ENCODE measurements at places on chromosomes 4 and X.

GRCh38 chr4:150381036-150381435, 200.9 kb upstream of the MAB21L2 start:
- DNase-seq = no peak

- no peak for DNase-seq
Measured at GRCh38 chr4:173194157-173194556, 25.5 kb downstream of the GALNT7 start.

DNA sequence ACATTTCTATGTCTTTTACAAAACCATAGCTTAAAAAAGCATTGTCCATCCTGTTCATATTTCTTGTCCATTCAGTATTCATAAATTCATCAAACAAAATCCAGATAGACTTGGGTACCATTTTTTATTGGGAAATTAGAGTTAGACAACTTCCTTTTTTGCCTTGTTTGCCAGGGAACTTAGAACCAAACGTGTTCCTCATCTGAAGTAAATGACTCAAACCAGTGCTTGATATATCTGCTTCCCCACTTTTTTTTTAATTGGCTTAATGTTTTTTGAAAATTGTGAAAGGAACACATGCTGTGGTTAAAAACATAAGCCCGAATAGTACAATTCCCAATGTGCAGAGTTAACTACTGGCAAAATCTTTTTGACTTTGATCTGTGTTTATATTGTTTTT, 44.2 kb downstream of the DLG3 start:
- DNase-seq = no peak

- no peak for DNase-seq
Measured at GRCh38 chrX:44914532-44915198, 41.7 kb downstream of the KDM6A start.

- DNase-seq = no peak
Measured at GRCh38 chrX:5683996-5684395, 544.7 kb downstream of the NLGN4X start.

- DNase-seq = no peak
Measured at GRCh38 chr4:145316897-145317574, 136.6 kb upstream of the OTUD4 start.

DNA sequence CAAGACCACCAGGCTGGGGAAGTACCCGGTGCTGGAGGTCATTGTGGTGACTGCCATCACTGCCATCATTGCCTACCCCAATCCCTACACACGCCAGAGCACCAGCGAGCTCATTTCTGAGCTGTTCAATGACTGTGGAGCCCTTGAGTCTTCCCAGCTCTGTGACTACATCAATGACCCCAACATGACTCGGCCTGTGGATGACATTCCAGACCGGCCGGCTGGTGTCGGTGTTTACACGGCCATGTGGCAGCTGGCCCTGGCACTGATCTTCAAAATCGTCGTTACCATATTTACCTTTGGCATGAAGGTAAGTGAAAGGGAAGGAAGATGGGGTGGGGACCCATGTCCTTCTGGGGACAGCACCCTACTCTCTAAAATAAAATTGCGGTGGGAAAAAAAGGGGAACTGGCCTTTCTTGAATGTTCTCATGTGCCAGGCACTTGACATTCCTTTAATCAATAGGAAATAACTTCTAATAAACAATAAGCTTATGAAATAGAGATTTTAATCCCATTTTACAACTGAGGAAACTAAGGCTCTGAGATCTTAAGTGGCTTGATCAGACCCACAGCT, 51.6 kb downstream of the CLCN4 start:
- DNase-seq = no peak

DNA sequence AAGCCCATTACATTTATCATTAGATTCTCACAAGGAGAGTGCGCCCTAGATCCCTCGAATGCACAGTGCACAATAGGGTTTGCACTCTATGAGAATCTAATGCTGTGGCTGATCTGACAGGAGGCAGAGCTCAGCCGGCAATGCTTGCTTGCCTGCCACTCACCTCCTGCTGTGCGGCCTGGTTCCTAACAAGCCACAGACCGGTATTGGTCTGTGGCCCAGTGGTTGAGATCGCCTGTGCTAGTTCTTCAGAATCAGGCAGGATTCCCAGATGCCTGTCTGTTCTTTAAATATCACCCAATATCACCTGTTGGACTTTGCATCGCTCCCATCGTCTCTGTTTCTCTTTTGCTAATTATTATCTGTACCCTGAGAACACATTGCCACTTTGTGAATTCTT, 14.0 kb downstream of the DSPP start:
- DNase-seq = no peak

GRCh38 chr4:173436149-173436579, 37.2 kb upstream of the SCRG1 start:
- no peak for DNase-seq

GRCh38 chr4:102529977-102530376, 28.8 kb downstream of the NFKB1 start:
- no peak for DNase-seq

- peak; percentile 53 for DNase-seq
Measured at GRCh38 chrX:101415180-101416145, 7.4 kb downstream of the HNRNPH2 start.

DNA sequence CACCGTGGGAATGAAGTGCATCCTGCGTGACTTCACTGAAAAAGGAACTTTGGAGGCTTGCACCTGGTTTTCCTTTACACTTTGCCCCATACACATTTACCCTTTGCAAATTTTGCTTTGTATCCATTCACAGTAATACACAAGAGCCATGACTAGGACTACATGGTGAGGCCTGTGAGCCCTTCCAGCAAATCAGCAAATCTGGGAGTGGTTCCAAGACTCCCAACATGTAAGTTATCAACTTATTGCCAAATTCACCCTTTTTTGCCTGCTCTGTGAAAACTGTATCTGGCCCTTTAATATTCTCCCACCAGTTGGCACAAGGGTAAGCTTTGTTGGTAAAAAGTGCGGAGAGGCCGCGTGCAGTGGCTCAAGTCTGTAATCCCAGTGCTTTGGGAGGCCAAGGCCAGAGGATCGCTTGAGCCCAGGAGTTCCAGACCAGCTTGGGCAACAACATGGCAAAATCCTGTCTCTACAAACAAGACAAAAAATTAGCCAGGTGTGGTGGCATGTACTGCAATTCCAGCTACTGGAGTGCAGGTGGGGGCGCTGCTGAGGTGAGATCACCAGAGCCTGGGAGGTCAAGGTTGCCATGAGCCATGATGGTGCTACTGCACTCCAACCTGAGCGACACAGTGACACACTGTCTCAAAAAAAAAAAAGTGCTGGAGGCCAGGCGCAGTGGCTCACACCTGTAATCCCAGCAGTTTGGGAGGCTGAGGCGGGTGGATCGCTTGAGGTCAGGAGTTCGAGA, 5.0 kb downstream of the PRMT9 start:
- no peak for DNase-seq

GRCh38 chr4:17785858-17786257, 4.4 kb upstream of the FAM184B start:
- no peak for DNase-seq

DNA sequence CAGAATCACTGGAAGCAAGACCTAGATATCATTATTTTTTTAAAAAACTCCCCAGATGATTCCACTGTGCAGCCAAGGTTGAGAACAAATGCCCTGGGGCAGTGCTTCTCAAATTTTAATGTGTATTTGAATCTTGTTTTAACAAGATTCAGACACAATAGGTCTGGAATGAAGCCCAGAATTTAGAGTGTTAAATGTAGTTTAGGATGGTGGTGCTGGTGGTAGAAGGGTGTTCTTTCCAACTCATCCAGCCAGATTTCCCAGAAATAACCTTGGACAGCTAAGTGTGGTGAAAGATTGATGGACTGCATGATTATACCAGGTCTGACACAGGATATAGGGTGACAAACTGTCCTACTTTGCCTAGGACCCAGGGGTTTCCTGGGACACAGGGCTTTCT, 120.1 kb upstream of the MED14 start:
- peak; percentile 70 for DNase-seq

- DNase-seq = no peak
Measured at GRCh38 chrX:456551-457291, 70.0 kb upstream of the PPP2R3B start.

GRCh38 chr4:141609243-141609642, 27.1 kb upstream of the IL15 start:
- peak; percentile 66 for DNase-seq

DNA sequence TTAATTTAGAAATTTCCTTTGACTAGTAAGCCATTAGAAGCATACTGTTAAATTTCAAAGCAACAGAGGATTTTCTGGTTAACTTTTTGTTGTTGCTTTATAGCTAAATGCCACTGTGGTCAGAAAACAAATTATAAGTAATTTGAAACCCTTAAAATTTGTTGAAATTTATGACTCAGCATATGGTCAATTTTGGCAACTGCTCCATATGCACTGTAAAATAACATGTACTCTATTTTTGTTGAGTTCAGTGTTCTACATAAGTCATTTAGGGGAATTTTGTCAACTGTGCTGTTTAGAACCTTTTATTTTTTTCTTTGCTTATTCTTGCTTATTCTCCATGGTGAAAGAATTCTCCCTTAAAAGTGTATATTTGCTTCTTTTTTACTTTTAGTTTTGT, 28.6 kb downstream of the SCLT1 start:
- peak; percentile 19 for DNase-seq

GRCh38 chrX:140317462-140317861, 187.4 kb downstream of the SOX3 start:
- no peak for DNase-seq

GRCh38 chr4:1115528-1116293, 2.3 kb upstream of the RNF212 start:
- DNase-seq = no peak

- DNase-seq = no peak
Measured at GRCh38 chrX:44189116-44189515, 154.4 kb downstream of the EFHC2 start.

- DNase-seq = no peak
Measured at GRCh38 chr4:184373886-184374405, 100.4 kb downstream of the IRF2 start.

DNA sequence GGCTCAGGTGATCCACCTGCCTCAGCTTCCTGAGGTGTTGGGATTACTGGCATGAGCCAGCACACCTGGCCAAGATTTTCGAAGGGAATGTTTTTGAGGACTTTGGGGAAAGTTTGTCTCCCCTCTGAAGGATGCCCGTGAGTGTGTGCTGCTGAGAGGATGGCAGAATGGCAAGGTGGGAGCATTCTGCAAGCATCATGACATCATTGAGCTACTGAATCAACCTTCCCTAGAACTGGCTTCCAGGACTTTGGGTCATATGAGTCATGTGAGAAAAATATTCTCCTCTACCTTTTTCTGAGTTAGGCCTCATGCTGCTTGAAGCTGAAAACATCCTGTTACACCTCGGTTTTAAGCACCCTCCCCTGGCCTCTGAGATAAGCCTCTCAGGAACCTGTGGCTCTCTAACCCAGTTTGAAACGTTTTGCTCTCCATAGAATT, 31.0 kb downstream of the TMEM131L start:
- DNase-seq = peak; percentile 84

- DNase-seq = peak; percentile 77
Measured at GRCh38 chr4:44145868-44146267, 302.7 kb downstream of the KCTD8 start.

DNA sequence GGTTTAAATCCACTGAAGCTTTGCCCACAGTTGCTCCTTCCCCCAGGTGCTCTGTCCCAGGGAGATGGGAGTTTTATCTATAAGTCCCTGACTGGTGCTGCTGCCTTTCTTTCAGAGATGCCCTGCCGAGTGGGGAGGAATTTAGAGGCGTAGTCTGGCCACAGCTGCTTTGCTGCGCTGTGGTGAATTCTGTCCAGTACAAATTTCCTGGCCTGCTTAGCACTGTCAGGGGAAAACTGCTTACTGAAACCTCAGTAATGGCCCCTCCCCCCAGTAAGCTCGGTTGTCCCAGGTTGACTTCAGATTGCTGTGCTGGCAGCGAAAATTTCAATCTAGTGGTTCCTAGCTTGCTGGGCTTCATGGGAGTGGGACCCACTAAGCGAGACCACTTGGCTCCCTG, 40.1 kb downstream of the UGT2B17 start:
- DNase-seq = no peak

DNA sequence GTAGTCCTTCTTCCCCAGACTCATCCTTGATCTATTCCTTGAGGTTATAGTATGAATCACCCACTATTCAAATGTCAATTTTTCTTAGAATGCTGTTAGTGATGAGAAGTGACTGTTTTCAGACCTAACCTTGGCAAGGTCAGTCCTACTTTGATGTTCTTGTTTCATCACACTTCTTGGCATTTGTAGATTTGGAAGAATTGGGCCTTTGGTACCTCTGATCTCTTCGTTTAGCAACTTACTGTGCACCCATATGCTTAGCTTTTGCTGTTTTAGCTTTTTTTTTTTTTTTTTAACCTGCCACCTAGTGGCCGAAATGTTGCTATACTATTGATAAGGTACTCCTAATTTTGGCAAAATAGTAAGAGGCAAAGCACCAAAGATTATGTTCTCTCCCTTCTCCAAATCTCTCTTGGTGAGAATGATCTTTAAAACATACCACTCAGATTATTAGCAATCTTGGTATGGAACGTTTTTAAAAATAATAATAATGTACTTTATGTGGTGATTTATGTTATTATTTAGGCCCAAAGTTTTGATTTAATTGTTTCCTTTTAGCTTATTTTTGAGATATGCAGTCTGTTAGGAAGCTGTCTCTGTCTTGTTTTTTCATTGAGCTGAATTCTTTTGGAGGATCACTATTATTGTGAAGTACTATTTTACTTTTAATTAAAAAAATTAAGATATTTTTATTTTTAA, 16.6 kb downstream of the DCK start:
- peak; percentile 41 for DNase-seq

- no peak for DNase-seq
Measured at GRCh38 chr4:78667764-78668163, 108.4 kb upstream of the BMP2K start.

GRCh38 chr4:140092094-140092851, 61.7 kb downstream of the MAML3 start:
- peak; percentile 35 for DNase-seq

DNA sequence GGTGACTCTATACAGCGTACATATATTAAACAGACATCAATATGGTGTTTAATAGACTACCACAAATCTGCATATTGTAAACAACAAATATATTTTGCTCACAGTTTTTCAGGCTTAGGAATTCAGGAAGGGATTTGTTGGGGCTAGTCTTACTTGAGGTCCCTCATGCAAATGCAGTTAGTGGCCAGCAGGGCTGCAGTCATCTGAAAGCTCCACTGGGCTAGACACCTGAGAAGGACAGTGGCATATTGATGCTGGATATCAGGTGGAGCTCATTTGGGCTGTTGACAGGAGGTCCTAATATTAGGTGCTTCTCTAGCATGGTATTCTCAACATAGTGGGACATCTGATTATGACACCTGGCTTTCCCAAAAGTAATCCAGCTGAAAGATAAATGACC, 493.8 kb upstream of the PABPC4L start:
- no peak for DNase-seq

DNA sequence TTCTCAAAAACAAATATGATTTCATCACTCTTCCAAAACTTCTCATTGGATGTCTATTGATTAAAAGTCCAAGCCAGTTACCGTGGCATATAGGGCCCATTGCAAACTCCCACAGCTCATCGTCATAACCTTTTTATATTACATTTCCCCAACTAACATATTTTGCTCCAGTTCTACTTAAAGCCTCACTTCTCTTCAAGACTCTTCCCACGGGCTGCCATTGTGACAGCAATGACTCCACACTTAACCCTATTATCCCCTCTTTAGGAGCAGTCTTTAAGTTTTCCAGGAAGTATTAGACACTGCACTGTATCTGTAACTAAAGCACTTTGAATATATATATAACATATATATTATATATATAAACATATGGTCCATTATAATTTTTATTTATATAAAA, 44.5 kb downstream of the DTHD1 start:
- no peak for DNase-seq
